ENCODE measurements at places on chromosomes 6 and 20. TPM values are rescaled to one million over a fixed set of nuclear protein-coding genes. Genes with fewer than 3 reads are reported as not detected.

ASCC3 gene
- 51.2 TPM for total RNA-seq

GGT7 gene
- 12.3 TPM for total RNA-seq

NXT1 gene
- 39.3 TPM for total RNA-seq

GMNN gene
- 76.5 TPM for total RNA-seq

GRCh38 chr6:25132934-25133333 lies 146.2 kb upstream of the CARMIL1 start:
- H3K4me3 ChIP-seq, result peak overlapping the region; percentile 48
- peaks cover 63% of the 10 kb centered on the region for H3K4me1 ChIP-seq
- peaks cover 89% of the 10 kb centered on the region for H3K36me3 ChIP-seq
- no peak for DNase-seq
- H3K27me3 ChIP-seq, result no peaks in the 10 kb centered on the region

- H3K27me3 ChIP-seq, result no peaks in the 10 kb centered on the region
- H3K36me3 ChIP-seq, result peaks cover 33% of the 10 kb centered on the region
- H3K4me3 ChIP-seq, result no peak overlapping the region
Measured at GRCh38 chr6:90434094-90434493, 137.5 kb upstream of the BACH2 start.

DNA sequence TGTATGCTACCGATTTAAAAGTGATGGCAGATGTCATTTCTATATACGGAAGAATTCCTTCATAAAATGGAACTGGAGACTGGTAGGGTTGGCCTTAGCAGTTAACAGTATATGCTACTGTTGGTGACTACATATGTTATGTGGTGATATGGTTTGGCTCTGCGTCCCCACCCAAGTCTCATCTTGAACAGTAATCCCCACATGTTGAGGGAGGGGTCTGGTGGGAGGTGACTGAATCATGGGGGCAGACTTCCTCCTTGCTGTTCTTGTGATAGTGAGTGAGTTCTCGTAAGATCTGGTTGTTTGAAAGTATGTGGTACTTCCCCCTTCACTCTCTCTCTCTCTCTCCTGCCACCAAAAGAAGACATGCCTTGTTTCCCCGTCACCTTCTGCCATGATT lies 29.6 kb downstream of the RGS17 start:
- DNase-seq, result no peak
- no peaks in the 10 kb centered on the region for H3K4me1 ChIP-seq
- no peaks in the 10 kb centered on the region for H3K36me3 ChIP-seq
- H3K4me3 ChIP-seq, result no peak overlapping the region

DNA sequence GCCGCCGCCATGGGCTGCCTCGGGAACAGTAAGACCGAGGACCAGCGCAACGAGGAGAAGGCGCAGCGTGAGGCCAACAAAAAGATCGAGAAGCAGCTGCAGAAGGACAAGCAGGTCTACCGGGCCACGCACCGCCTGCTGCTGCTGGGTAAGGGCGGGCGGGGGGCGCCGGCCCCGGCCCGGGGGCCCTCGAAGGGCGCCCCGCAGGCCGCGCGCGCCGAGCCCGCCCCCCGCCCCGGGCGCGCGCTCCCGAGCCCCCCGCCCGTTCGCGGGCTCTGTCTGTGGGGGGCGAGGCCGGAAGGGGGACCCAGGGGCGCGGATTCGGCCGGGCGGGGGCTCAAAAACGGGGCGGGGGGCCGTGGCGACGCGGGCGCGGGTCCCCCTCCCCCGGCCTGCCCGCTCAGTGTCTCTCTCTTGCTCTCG lies 39.2 kb downstream of the GNAS start:
- H3K27me3 ChIP-seq, result no peaks in the 10 kb centered on the region
- H3K27ac ChIP-seq, result peak overlapping the region; percentile 96
- peak overlapping the region; percentile 91 for H3K4me3 ChIP-seq
- peaks cover 30% of the 10 kb centered on the region for H3K36me3 ChIP-seq
- peak; percentile 46 for DNase-seq
